GM04504 (cell line): ENCODE measurements at places on chromosomes 12 and 14.

- DNase-seq, result no peak
These were observed 153.2 kb upstream of the ALG10B start for GRCh38 chr12:38163442-38163801.

GRCh38 chr12:22766911-22767420 is 142.0 kb downstream of the ETNK1 start:
- DNase-seq, result no peak

DNA sequence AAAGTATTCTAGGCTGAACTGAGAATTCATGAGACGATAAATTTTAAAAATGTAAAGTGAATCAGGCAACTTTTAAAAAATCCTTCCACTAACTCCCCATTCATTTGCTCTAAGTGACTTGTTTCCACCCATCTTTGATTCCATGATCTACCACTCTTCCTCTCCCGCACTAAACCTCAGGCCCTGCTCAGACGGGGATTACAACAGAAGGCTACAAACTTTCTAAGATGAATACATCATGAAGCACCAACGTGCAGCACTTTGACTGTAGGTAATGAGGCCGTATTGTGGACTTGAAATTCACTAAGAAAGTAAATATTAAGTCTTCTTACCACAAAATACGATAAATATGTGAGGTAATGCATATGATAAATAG is 30.0 kb downstream of the TMEM132D start:
- DNase-seq, result no peak

DNA sequence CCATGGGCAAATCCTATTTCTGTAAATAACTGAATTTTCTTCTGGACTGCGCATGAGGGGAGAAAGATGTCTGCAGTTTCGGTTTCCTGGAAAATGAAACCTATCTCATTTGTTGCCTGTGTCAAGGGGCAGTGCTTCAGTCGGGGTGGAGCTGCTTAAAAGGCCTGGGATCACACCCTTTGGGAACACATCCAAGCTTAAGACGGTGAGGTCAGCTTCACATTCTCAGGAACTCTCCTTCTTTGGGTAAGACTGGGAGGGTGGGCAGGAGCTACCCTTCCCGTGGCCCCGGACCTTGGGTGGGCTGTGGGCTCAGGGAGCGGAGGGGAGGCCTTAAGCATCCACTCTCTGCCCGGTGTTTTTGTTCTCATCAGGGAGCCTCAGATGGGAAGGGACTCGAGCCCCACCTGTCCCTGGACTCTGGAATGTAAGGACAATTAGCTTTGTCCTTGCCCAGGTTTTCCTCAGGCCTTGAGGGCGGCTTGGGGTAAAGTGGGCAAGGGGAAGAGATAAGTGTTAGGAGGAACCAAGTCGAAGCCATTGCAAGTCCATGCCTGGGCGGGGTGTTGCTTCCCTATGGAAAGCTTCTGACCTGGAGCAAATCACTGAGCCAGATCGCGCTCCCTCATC is at the start of gene IFI27:
Gene IFI27 (plus strand): TSS at position 185 of the 630 bp plus-strand sequence.
- DNase-seq, result no peak

DNA sequence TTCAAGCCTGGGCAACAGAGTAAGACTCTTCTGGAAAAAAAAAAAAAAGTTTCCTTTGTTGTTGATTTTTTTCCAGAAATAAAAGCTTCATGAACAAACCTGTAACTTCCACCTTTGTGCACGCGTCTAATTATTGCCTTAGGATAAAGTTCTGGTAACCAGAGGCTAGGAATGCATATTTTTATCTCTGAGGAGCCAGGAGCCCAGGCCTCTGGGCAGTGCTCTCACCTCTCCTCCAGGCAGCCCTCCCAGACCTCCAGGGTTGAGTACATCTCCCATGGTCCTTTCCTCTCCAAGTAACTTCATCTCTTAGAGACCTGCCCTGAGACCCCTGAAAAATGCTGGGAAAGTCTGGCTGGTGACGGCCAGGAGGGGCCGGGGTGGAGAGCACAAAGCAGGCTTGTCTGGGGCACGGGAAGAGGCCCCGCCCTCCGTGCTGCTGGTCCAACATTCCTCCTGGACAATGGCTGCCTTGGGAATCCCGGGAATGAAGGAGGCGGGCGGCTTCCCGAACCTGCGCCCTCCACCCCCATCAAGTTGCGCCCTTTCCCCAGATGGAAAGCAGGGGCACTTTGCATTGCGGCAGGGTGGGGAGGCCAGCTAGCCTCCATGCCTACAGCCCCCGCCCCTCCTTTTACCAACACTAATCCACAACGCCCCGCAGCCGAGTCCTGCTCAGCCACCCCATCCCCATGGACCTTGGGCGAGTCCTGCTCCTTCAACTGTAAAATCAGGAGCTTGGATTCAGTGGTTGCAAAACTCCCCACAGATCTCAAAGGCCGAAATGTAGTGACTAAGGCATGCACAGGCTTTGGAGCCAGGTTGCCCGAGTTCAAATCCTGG is 7.3 kb upstream of the FIGNL2 start:
- DNase-seq, result no peak

DNA sequence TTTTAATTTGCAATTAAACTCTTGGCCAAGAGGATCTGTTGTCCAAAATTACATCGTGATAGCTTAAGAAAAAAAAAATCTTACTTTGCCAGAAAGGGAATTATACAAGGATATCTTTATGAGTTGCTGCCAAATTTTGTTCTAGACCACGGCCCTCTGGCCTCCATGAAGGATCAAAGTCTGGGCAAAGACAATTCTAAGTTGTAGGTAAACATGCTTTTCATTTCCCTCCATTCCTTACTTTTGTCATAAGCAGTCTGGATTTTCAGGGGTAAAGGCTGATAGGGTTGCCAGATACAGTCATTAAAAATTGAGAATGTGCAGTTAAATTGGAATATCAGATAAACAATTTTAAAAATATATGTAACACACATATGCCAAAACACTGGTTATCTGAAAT is 135.1 kb downstream of the MON2 start:
- no peak for DNase-seq

DNA sequence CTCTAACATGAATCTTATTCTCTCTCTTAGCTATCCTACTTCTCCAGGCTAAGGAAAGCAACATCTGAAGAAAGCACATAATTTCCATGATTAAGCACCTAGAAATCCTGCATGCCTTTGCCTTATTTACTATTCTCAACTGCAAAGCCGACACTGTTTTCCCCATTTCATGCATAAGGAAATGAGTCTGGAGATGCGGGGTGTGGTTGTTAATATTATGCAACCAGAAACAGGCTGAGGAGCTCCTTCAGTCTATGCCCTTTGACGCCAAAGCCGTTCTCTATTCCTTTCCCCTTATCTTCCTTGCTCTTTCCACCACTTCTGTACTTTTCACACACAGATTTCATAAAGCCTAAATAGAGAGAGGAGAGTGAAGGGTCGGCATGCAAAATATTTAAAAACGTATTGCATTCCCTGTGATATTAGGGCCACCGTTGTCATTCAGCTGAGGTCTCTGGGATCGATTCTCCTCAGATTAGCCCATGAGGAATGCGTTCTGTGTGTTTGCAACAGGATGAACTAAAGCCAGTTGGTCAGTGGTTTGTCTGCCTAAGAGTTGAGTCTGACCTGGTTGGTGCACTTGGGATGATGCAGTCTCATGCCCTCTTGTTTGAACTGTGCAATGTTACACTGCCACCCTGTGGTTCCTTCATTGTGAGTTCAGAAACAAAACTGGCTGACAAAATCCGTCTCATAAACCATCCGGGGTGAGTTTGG is 53.1 kb upstream of the PLEKHG7 start:
- peak; percentile 67 for DNase-seq

DNA sequence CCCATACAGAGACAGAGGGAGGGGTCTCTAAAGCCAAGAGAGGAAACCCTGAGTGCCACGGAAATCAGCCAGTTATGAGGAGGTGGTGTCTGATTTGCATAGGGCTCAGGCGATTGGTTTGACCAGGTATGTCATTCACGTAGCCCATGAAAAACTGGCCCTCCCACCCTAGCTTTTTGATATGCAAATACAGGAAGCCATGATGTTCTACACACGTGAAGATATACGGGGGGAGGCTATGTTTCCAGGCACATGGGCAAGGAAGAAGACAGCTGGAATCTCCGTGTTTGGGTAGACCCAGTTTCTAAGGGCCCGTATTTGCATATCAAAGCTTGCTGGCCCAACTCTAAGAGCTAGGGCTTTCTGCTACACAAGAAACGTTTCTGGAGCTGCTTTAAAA is 717.8 kb upstream of the SEL1L start:
- no peak for DNase-seq

- no peak for DNase-seq
These were observed 48.5 kb downstream of the CHST11 start for GRCh38 chr12:104505095-104505818.

DNA sequence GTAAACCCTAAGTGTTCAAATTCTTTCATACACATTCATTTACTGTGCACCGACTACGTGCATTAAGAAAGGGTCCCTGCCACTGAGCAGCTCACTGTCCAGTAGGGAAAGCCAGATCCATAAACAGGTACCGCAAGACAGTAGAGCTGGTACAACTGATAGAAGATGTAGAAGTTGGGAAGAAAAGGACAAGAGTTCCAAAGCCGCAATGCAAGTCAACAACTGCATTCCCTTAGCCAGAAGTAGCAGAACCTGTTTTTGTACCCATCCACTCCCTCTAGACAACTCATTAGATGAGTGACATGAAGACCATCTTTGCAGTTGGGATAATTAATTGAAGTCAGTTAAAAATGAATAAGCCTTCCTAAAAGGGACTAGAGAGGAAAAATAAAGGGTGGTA is 1.3 kb downstream of the SENP1 start:
- DNase-seq, result no peak

- no peak for DNase-seq
These were observed 64.4 kb downstream of the DIO2 start for GRCh38 chr14:80146941-80147340.

- DNase-seq, result no peak
These were observed 20.9 kb downstream of the MORN3 start for GRCh38 chr12:121648458-121649028.

- no peak for DNase-seq
These were observed 272.3 kb downstream of the IPO8 start for GRCh38 chr12:30423330-30423729.

DNA sequence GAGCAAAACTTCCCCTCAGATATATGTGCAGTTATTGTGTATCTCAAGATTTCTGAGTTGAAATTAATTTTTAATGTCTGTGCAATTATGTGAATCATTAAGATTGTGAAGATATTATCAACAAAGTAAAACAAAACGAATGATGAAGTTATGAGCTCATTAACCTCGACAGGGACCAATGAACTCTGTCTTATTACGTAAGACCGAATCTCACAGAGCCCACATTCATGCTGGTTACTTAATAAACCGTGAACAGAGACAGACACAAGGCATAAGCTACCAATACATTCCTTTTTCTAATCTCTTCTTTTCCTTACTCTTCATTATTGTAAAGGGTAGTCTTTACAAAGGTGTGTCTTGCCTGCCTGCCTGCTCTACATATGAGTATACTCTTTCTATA is 568.7 kb downstream of the RPS29 start:
- no peak for DNase-seq

DNA sequence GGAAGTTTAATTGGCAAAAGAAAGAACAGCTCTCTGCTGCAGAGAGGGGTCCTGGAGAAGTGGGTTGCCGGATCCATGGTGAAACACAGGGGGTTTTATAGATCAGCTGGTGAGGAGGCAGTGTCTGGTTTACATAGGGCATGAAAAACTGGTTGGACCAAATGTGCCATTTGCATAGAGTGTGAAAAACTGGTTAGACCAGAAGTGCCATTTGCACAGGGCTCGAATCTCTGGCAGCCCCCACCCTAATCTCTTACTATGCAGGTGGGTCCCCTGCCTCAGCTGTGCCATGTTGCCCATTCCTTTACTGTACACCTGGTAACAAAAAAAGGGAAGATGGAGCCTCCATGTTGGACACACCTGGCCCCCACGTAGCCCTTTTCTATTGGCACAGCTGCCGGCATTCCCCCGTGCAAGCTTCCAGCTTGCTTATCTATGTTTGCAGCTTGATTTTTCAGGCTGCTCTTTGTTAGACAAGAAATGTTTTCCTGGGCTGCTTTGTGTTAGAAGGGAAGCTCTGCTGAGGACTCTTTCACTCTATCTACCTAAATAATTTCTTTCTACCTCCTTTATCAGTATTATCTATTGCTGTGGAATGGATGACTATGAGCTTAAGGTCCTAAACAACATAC is 61.1 kb upstream of the TMEM132D start:
- DNase-seq, result no peak

GRCh38 chr12:2509137-2509536 is 285.6 kb upstream of the FKBP4 start:
- no peak for DNase-seq
